ENCODE measurements at places on chromosomes 16 and 17. TPM values are rescaled to one million over a fixed set of nuclear protein-coding genes. Genes with fewer than 3 reads are reported as not detected.

GRCh38 chr16:79054211-79054984 lies 546.1 kb downstream of the MAF start:
- no peak for DNase-seq

Gene CLEC19A
- polyA plus RNA-seq = not detected

Gene AIPL1
- polyA plus RNA-seq = not detected

GRCh38 chr17:39719563-39720355 lies 10.6 kb downstream of the MIEN1 start:
- DNase-seq = peak; percentile 19

GRCh38 chr16:71474864-71475263 lies 12.8 kb upstream of the ZNF23 start:
- no peak for DNase-seq

DNA sequence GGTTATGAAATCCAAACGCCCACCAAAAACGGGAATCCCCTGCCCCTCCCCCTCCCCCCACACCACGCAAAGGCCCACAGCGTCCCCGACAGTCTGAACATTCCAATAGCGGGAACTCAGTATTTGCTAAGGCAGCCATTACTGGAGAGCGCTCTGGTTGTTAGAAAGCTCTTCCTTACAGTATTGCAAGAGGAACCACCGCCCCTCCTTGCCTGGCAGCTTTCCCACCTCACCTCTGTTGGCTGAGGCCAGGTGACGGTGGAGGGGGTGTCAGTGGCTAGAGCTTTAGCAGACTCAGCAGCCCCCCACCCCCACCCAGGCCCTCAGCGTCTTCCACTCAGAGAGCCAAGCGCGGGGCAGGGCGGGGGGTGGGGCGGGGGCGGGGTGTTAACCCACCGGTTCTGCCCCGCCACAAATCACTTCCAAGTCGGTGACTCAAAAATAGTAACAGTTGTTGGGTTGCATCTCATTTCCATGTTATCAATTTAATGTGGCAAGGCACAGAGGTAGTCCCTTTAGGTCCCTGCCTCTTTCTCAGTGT lies 2.2 kb upstream of the PLEKHH3 start:
- DNase-seq = no peak

DNA sequence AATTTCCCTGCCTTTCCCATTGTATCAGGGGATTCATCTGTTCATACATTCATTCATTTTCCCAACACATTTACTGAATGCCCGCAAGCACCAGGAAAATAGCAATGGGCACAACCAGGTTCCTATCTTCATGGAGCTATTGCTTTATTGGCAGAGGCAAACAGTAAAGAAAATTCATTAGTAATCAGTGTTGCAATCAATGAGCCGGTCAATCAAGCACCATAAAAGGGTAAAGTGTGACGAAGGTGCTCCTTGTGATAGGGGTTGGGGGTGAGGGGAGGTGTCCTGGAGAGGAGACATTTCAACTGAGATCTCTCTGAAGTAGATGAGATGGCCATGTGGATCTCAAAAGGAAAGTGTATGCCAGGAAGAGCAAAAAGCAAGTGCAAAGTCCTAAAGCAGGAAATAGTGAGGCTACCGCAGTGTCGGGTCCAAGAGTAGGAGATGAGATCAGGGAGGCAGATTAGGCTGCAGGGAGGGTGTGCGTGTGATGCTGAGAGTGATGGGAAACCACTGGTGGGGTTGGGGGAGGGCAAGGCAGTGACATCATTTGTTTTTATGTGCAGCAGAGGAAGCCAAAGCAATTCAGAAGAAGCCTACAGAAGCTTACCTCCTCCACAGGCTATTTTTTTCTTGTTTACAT lies 28.4 kb downstream of the CDH13 start:
- no peak for DNase-seq

DNA sequence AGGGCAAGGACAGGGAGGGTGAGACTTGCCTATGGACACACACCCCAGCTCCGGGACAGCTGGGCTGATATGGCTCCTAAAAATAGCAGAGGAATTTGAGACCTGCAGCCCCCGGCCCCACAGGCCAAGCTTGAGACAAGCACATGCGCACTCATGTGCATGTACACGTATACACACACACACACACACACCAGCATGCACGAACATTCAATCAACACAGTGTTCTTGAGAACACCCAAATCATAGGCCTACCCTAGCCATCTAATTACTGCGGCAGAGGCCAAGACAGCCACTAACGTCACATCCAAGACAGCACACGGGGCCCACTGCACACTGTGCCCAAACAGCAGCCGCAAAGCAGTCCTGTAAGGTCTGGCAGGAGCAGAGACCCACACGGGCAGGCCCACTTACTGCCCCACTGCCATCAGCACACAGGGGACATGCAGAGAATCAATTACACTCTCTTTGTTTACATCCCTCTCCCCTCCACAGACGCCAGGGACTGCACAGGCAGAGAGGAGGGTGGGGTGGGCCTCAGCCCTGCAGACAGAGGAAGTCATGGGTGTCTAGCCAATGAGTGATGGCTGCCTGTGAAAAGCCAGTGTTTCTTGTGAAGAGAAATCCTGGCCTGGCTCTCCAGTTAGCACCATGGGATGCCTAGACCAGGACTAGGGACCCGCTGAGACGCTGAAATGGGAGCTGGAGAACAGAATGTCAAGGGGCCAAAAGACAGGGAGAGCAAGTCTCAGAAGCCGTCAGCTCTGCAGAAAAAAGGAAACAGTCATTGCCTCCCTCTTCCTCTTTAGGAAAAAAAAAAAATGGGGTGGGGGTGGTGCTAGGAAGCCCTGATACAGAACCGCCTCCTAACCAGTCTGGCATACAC lies 39.3 kb downstream of the MYO18A start:
- peak; percentile 81 for DNase-seq

- DNase-seq = no peak
Observed at GRCh38 chr16:71249399-71249798, 18.9 kb upstream of the HYDIN start.

- no peak for DNase-seq
Observed at GRCh38 chr16:53045341-53046220, 7.1 kb downstream of the CHD9NB start.

Gene SOX9
- polyA plus RNA-seq = 12.5 TPM

DNA sequence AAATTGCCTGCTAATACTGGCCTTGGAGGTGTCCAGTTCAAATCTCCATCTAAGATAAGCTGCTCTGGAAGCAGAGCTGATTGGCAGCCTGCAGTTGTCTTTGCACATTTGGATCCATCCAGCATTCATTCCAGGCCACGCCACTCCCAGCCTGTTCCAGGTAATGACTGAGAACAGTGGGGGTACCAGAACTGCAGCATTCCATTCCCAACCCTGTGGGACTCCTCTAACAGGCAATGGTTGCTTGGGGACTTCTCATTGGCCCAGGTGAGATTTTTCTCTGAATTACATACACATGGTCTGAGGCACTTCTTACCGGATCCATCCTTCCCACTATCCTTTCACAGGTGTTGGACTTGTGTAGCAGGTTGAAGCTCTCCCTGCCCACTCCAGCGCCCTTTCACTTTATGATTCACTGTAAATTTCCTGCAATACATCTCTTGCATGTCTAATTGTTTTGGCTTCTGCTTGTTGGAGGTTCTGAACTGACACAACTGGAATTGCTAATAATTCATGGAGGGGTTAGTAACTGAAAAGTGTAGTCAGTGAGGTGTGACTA lies 206.1 kb upstream of the ZFHX3 start:
- DNase-seq = no peak

Gene RPL19
- polyA plus RNA-seq = 1,781 TPM

Measured in right cardiac atrium (tissue), 5 donors.